NCI-H2171 (cell line): ENCODE measurements at places on chromosomes 7 and 10.

DNA sequence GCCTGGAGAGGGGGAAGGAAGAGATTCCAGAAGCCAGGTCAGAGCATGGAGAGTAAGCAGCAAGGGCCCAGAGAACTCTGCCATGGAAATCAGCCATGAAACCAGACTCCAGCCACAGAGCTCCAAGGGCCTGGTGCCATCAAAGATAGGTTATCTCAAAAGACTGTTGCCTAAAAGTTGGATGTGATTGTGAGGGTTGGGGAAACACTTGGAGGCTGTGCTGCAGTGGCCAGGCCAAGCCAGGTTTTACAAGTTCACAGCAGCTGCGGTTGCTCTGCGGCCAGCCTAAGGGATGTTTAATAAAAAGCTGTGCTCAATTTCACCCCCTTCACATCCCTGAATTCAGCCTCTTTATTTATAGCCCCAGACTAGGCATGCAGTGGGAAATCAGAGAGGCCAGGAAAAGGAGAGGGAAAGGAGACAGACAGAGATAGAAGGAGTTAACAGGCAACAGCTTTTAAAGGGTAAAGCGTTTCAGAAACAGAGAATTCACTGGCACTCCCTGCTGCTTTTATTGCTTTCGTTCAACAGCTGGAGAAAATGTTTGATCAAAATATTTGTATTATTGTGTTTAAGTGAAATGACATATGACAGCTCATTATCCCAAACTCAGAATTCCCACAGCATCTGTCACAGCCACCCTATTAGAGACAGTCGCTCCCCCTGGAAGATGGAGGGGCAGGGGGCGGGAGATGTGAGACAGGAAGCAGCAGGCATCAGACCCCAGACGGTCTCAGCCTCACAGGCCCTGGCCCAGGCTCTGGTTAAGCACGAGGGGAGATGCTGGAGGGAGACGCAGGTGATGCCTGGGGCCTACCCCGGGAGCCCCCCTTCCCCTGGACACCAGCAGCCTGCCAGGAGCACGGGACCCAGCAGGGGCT is 140.1 kb downstream of the GLI3 start:
- no peak for DNase-seq

- DNase-seq: peak; percentile 14
Measured at GRCh38 chr7:144941127-144941526, 105.3 kb upstream of the TPK1 start.

DNA sequence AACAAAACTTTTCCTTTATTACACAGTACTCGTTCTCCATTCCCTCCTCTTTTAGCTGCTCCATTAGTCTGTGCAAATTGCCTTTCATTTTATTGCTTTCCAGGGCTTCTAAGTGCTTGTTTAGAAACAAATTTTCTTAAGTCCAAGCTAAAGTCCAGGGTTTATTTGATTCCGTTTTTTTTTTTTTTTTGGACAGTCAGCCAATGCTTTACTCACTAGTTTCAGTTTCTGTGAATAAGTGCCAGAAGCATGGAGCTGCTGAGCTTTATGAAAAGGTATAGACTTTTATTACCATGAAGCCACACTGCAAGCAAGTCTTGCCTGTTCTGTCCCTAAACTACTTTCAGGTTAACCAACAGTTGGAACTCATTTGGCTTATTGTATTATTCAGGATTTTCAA is 455.0 kb downstream of the GFRA1 start:
- DNase-seq: no peak

DNA sequence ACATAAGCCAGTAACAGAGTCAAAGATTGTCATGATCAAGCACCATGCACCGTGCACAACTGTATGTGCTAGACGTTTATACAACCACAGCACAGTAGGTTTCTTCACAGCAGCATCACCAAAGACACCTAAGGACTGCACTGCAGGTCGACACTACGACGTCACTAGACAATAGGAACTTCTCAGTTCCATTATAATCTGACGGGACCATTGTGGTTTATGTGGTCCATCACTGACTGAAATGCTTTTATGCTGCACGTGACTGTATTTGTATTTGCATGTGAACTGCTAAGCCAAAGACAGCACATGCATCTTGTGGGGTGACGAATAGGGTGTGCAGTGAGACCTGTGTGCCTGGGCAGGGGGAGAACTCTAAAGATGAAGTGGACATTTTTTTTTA is 164.9 kb downstream of the PARD3 start:
- no peak for DNase-seq

DNA sequence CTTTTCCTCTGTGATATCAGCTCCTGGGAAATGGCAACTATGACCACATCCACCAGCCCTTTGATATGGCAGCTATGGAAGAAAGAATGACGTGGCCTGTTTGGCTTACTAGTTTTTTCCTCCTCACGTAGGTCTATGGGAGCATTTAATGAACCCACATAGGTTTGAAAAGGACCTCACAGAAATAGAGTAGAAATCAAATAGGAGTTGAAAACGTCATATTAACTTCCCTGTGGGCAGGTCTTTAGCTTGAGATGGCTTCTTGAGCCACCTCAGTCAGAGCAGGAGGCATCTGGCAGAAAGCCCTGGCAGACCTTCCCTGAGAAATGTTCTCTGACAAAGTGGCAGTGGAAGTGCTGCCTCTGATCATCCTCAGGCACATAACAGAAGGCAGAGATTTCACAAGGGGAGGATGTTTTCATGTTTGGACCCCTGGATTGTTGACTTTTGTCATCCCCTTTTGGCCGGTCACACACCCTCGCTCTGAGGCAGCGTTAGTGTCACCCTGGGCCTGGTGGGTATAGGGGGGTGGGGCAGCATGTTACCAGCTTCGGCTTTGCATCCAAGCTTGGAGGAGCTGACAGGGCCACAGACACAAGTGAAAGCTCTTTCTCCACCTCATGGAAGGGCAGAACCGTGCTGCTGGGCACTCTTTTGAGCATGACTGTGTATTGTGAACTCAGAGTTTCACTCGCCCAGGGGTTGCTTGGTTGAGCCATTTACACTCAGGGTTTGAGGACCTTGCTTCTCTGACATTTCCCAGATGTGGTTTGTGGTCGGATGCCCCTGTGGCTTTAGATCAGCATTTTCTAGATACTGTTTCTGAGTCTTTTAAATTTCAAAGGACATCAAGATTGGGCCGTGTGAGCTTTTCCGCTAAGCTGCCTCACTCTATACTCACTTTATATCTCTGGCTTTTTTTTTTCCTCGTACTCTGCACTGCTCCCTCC is 184.2 kb downstream of the STK31 start:
- no peak for DNase-seq

GRCh38 chr7:95157381-95157780 is 167.0 kb downstream of the PON1 start:
- DNase-seq: no peak

DNA sequence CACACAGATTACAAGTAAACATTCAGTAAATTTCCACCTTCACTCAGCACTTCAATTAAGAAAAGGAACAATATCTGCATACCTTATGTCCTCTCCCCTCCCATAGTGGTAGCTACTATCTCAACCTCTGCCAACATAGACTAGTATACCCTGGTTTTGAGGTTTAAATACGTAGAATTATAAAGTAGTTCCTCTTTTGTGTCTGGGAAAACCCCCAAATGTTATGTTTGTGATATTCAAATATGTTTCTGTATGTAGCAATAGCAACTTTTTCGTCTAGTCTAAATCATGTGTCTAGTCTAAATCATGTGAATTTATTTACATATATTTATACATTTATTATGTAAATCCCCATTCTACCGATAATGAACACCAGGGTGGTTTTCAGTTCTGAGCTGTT is 13.2 kb upstream of the CAMK2B start:
- no peak for DNase-seq

DNA sequence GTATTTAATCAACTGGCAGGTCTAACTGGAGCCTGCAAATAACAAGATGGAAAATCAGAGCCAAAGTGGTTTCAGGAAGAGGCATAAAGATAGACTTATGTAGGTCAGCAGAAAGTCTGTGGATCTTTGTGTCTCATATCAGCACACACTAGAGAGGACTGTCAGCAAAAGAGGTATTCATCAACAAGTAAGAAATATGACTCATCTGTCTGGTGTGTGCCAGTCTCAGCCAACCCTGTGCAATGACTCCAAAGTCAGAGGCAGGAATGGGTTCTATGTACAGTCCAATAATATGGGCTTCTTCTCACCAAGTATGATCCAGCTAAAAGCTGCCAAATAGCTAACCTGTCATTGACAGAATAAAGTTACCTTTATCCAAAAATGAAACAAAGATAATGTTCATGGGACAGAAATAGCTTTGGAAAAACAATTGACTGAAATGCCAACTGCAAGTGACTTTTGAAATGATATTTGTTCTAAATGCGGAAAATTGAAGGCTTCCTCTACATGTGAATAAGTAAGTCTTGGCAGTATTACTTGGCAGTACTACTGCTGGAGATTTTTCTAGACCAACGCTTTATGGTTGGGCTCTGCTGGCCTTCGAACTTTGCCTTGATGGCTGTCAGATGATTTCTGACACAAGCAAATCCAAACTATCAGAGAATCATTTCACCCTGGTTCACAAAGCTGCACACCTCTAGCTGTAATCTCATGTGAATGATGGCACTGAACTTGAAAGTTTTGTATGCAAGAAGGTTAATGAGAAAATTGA is 272.3 kb upstream of the SEMA3C start:
- no peak for DNase-seq

DNA sequence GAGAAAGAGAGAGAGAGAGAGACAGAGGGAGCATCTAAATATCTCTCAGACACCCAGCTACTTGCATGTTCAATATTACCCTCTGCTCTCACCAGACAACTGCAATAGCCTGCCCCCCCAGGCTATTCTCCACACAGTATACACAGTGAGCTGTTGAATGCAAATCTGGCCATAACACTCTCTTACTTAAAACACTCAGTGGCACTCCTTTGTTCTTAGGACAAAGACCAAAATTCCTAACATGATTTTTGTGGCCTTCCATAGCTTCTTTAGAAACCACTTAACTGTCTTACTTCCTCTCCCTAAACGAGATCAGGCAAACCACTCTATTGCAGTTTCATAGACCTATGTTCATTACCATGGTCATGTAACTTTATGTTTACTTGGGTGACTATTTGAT is 903.6 kb upstream of the AUTS2 start:
- no peak for DNase-seq

DNA sequence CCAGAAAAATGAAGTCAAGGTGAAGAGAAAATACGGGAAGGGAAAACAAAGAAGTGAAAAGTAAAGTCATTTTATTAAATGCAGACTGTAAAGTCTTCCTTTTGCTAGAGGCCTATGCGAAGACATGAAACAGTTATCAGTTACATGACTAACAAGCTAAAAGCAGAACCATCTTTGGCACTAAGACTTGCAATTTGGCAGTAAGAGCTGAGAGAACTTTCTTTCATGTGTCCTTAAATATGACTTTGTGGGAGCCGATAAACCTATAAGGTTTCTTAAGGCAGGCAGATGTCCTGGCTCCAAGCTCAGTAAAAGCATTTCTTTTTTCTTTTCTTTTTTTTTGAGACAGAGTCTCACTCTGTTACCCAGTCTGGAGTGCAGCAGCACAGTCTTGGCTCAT is 10.4 kb downstream of the ANLN start:
- DNase-seq: no peak

- no peak for DNase-seq
Measured at GRCh38 chr7:158361326-158361946, 226.2 kb downstream of the PTPRN2 start.

DNA sequence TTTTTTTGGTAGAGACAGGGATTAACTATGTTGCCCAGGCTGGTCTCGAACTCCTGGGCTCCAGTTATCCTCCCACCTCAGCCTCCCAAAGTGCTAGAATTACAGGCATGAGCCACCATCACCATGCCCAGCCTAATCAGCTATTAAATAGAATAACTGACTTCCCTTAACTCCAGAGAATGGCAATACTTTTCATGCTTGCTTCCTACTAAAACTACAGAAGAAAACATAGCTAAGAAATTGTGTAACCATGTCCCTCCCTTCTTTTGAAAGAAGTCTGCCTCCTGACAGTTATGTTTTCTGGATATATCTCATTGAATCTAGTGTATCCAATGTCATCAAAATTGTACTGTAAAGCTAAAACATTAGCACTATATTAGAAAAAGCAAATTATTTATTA is 95.6 kb downstream of the KMT2C start:
- no peak for DNase-seq

GRCh38 chr7:32680259-32681173 is 185.2 kb downstream of the AVL9 start:
- DNase-seq: no peak

DNA sequence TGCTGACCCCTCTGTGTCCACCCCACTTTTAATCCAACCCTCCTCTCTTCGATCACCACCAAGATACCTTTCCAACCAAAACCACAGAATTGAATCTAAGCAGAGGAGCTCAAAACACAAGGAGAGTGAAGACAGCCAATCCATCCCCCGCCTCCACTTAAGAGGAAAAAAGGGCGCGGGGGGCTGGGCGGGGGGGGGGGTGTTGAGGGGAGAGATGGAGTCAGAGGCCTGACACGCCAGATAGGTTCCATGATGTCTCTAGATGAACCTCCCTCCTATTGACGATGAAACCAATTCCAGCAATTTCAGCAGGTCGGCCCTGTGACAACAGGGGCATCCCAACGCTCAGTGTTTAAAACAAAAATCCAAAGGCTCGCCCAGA is 1.3 kb downstream of the SORBS1 start:
- DNase-seq: no peak

- no peak for DNase-seq
Measured at GRCh38 chr10:11804336-11804735, 18.8 kb upstream of the PROSER2 start.

DNA sequence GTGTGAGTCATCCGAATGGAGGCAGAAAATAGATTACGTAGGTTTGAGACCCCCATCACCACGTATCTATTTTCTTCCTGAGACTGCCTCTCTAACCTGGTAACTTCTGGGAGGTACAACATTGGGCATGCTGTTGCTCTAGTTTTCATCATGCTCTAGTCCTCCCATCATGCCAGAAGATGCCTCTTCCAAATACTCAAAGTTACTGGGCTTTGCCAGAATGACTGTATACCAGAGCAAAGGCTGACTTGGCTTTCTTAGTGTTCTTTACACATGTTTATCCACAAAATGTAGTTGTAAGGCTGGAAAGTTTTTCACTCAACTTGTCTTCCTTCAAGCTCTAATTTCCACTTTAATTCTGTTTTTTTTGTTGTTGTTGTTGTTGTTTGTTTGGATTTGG is 370.5 kb downstream of the MDFIC start:
- DNase-seq: no peak

GRCh38 chr10:28991333-28992270 is 297.3 kb upstream of the LYZL1 start:
- DNase-seq: no peak

DNA sequence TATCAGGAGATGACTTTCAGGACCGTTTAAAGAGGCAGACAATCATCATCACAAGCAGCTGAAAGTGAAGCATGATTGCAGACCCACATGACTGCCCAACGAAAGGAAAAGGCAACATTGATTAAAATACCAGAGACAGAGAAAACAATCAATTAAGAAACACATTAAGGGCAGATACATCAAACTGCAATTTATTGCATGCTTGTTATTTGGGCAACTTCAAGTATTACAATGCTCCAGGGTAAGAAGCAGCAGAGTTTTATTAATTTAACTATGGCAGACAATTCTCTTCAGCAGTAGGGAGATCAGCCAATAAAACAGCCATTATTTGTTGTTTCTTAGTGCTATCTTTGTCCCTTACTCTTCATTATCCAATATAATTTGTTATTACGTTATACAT is 367.7 kb upstream of the HPS1 start:
- no peak for DNase-seq
